Endothelial cell (in vitro differentiated cells): ENCODE measurements at places on chromosomes 4 and X. TPM values are rescaled to one million over a fixed set of nuclear protein-coding genes. Genes with fewer than 3 reads are reported as not detected.

The LGI2 gene
- total RNA-seq: 0.18 TPM

The MAP3K15 gene
- total RNA-seq: 1.7 TPM

The HSPA4L gene
- 1.6 TPM for total RNA-seq

The AFM gene
- total RNA-seq: 0.64 TPM

The DGKK gene
- total RNA-seq: 0.49 TPM

The UGT2B15 gene
- total RNA-seq: not detected

The RNF128 gene
- 2.5 TPM for total RNA-seq

The ABLIM2 gene
- total RNA-seq: 0.74 TPM

The CHRDL1 gene
- 0.28 TPM for total RNA-seq

The SULT1E1 gene
- not detected for total RNA-seq

The CD38 gene
- total RNA-seq: 0.15 TPM
